ENCODE measurements at places on chromosomes 6 and 20.

- DNase-seq: no peak
Observed at GRCh38 chr6:159808647-159809046, 8.6 kb downstream of the PNLDC1 start.

- no peak for DNase-seq
Observed at GRCh38 chr6:41336824-41337223, 1.4 kb downstream of the NCR2 start.

DNA sequence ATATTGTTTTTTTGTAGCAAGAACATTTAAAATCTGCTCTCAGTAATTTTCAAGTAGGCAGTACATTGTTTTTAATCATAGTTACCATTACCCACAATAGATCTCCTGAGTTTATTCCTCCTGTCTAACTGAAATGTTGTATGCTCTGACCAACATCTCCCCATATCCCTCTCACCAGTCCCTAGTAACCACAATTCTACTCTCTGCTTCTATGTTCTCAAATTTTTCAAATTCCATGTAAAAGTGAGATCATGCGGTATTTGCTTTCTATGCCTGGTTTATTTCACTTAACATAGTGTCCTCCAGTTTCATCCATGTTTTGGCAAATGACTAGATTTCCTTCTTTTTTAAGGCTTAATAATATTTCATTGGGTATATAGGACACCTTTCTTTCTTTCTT lies 300.5 kb downstream of the KCNQ5 start:
- no peak for DNase-seq

- no peak for DNase-seq
Observed at GRCh38 chr6:155530219-155530834, 74.7 kb upstream of the NOX3 start.

DNA sequence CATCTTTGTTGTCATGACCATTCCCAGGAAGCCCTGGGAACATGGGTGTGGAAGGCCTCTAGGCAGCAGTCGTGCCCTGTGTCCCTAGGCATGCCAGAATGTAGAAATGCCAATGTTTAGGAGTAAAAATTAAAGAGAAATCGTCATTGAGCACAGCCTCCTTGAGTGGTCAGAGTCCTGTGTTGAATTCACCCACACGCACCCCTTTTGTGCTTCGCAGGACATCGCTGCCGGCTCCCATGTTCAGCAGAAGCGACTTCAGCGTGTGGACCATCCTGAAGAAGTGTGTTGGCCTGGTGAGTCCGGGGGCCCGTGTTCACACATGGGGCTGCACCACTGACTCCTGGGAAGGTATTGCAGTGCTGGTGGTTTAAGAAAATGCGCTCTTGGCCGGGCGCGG lies 25.1 kb downstream of the OSBPL2 start:
- no peak for DNase-seq

DNA sequence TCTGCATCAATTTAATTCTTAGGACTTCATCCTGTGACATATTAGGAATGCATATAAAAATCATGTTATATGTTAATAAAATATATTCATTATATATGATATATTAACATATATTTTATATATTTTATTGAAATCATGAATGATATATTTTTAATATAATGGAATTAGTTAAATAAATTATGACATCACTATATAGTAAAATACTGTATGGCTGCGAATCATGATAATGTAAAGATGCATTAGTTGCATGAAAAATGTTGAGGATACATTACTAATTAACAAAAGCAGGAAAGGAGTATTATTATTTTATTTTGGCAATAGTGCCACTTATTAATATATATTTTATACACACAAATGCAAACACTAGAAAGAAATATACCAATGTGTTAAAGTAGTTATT lies 8.4 kb upstream of the RNF217 start:
- no peak for DNase-seq

- no peak for DNase-seq
Observed at GRCh38 chr6:71446470-71446869, 157.9 kb downstream of the OGFRL1 start.

- DNase-seq: no peak
Observed at GRCh38 chr6:151553416-151554165, 59.8 kb downstream of the CCDC170 start.

- no peak for DNase-seq
Observed at GRCh38 chr20:10129749-10130148, 88.9 kb upstream of the SNAP25 start.

DNA sequence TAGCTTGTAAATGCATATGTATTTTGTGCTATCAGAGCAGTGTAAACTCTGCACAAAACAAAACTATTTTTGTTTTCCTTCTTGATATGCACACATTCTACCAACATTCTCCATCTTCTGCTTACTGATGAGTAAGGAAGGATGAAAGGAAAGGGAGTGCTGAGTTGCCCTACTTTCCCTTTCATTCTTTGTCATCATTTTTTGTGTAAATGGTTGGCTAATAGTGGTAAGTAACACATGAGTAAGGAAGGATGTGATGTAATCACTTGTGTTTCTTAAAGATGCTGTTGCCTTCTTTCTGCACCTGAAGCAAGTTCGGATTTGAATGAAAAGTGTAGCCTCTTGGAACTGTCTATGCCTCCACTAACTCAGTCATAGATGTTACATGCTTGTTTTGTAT lies 4.6 kb upstream of the REV3L start:
- no peak for DNase-seq

DNA sequence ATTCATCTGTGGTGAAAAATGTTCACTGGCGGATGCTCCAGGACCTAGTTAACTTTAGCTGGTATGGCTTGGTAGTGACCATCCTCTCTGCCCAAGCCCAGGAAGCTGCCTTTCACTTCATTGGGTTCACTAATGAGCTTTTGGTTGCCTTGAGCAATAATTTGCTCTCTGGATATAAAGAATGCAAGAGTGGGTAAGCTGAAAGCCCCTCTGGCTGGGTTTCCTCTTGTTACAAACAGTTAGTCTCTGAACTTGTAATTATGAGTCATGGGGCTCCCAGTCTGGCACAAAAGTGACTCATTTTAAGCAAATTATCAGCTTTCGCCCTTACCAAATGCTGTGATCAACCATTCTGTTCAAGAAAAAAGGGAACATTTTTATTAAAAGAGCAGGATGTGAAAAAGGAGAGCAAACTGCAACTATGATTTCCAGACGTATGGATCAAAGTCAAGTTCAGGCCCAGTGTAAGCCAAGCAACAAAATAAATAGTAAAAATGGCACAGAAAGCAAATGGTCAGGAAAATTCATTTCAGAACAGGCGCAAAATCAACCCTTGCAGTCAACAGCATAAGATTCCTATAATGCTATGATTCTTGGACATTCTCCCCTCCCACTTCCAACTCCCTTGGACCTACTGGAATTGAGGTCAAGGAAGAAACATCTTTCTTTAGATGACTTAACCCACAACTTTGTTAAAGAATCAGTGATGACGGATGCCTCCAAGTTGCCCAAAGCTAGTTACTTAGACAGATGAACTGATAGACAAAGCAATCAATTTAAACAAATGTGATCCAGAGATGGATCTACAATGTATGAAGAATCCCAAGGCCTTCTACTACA lies 130.0 kb upstream of the KCNK16 start:
- no peak for DNase-seq

DNA sequence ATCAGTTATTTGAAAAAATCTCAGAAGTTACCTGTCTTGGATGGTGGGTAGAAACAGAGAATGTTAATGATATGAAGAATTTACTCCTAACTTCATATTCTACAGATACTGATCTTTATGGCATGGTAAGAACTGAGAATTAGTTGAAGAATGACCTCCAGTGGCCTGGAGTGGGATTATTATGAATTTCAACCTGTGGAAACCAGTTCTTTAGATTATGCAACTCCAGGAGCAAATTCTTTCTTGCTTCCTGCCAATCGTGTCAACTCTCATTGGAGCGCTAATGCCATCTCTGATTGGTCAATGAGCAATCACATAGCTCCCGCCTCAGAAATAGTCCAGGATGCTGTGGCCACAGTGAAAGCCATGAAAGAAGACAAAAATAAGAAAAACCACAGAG lies 40.6 kb downstream of the LYRM2 start:
- no peak for DNase-seq

DNA sequence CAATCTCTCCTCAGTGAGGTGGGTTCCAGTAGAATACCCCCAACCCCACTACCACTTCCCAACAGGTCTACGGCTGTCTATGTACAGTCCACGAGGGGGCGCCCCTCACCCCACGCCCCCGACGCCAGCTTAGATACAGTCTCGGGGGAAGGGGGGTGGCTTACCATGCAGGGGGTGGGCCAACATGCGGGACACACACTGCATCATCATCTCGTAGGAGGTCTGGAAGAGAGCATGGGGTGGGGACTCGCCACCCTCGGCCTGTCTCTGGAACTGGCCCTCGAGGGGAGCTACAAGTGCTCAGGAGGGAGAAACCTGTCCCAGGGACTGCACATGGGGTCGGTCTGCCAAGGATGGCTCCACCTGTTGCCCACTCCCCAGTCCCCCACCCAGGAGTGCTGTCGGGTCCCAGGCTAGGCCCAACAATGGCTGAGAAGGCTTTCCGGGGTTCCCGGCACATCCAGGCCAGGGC lies 8.5 kb downstream of the MTCH1 start:
- DNase-seq: no peak

GRCh38 chr6:70849348-70850069 lies 107.4 kb downstream of the B3GAT2 start:
- DNase-seq: no peak

DNA sequence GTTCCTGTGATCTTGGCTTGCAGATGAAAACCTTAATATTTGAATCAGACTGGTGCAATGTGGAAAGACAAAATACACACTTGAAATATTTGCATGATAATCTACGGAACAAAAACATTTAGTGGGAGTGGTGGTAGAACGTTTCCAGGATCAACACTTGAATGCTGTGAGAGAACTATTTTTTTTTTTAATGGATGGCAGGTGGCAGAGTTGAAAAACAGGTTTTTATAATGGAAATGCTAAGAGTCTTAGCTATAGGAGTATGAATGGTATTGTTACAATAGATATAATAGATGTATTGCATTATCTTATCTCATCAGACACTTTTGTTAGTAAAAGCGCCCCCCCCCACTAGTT lies 49.2 kb downstream of the CDKAL1 start:
- no peak for DNase-seq

- DNase-seq: no peak
Observed at GRCh38 chr20:1191299-1191698, 6.5 kb upstream of the TMEM74B start.

DNA sequence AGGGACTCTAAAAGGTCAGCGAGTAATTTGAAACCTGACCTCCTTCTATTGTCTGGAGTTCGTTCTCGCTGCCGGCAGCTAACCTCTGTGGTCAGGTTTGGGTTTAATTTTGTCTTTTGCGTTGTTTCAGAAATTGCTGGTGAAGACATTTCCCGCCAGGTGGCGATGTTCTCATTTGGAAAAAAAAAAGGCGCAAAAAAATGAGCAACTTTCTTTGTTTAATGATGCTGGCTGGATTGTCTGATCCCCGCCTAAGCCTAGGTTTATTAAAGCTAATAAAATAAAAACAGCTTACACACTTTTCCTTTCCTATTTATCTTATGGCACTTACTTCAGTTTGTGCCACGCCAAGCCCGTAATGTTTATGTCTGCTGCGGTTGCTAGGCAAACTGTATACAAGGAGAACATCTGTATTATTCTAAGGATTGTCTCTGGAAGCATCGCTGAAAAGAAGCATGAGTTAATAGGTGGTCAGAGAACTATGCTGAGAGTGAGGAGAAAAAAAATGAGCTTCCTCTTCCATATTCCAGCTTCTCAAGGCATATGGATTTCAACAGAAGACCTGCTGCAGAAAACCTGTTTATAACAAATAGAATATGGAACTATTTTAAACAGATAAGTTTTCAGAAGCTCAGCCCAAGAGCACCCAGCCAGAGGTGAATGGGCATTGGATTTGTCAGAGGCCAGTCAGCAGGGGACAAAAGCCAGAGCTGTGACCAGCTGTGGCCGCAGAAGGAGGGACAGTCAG lies 205.7 kb downstream of the DOK5 start:
- DNase-seq: peak; percentile 67

GRCh38 chr6:50961611-50962010 lies 142.9 kb downstream of the TFAP2B start:
- DNase-seq: no peak

DNA sequence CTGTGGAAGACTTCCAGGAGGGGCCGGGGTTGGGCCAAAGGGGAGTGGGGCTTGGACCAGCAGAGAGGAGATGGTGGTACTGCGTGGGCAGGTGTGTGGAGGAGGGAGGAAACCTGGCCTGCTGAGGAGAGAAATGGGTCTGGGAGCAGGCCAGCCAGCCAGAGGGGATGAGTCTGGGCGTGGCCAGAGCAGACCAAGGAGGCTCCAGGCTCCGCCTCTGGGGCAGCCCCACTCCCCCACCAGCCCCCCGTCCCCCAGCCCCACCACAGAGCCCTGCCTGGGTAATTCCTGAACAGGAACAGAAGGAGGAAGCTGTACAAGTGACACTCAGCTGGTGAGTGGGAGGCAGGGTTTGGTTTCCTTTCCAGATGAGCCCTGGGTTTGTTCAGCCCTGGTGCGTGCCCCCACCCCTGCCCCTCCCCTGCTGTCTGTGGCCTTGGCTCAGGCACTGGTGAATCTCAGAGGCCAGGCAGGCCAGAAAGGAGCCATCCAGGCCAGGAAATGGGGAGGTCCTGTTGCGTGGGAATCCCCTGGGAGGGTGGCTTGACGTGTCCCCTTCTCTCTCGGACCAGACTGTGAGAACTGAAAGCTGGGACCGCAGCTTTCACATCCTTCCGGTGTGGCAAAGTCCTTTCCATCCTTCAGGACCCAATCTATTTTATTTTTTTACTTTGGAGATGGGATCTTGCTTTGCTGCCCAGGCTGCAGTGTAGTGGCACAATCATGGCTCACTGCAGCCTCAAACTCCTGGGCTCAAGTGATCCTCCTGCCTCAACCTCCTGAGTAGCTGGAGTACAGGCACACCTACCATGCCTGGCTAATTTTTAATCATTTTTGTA lies 9.4 kb upstream of the SRC start:
- peak; percentile 65 for DNase-seq

DNA sequence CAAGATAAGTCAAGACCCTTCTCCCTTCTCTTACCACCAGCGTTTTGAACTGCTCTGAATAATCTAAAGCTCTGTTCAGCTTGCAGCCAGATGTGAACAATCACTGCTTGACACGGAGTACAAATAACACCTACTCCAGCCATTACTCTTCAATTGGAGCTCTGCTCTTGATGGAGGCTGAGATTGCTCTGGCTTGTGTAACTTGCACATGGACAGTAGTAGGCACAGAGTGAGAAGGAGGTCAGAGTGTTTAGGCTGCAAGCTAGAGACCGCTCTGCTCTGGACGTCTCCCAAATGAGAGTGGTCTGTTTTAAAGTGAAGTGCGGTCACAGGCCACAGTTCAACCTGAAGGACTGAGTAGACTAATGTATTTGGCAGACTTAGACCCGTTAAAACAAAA lies 158.3 kb downstream of the HDGFL1 start:
- no peak for DNase-seq

- DNase-seq: no peak
Observed at GRCh38 chr6:68013780-68014515, 621.1 kb upstream of the ADGRB3 start.
